ENCODE measurements at places on chromosomes 6 and 20.

DNA sequence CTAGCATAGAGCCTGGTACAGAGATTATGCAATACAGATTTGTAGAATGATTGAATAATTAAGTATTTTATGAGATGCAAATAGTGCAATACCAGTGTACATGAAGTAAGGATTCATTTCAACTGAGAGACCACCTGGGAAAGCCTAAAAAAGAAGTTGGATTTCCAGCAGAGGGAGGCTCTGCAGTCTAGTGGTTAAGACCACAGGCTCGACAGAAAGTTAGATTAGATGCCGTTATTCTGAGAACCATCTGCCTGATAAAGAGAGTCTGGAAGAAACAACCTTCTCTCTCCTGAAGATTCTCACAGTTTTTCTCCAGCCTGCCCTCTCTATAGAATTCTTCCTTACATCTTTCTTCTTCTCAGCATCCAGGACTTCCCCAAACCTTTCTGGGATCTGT lies 13.6 kb upstream of the TNFRSF21 start:
- no peak for DNase-seq

DNA sequence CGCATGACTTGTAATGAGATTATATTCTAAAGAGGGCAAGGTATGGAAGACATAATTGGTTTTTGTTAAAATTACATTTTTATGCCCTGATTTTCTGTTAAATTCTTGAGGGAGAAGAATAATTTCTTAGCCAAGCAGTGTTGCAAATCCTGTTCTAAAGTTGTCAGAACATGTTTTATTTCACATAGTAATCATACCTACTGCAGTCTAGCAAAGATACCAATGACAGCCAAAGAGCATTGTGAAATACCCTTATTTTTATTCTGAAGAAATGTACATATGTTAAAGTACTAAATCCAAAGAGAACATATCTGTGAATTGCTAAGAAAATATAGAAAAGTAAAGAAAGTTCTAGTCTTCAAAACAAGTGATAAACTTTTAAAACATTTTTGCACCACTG lies 39.6 kb upstream of the SMIM8 start:
- no peak for DNase-seq

GRCh38 chr6:41656002-41656691 lies 17.9 kb downstream of the MDFI start:
- DNase-seq: no peak

DNA sequence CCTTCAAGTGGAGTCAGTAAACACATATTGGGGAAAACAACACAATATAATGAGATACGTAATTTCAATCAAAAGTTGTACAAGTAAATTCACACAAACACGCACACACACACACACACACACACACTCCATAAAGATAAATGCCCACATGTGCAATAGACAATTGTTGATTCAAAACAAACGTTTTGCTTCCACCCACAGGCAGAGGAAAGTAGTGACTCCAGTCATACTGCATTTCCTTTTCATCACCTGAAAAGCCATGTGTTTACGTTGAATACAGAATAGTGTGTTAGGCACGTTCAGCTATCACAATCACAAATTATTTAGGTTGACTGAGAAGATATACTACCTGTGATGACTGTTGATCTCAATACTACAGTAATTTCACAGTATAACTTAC lies 443.8 kb upstream of the MANEA start:
- DNase-seq: no peak

GRCh38 chr6:4398791-4399190 lies 263.4 kb upstream of the ECI2 start:
- DNase-seq: no peak

GRCh38 chr6:37319156-37319555 lies 34.6 kb upstream of the RNF8 start:
- no peak for DNase-seq

DNA sequence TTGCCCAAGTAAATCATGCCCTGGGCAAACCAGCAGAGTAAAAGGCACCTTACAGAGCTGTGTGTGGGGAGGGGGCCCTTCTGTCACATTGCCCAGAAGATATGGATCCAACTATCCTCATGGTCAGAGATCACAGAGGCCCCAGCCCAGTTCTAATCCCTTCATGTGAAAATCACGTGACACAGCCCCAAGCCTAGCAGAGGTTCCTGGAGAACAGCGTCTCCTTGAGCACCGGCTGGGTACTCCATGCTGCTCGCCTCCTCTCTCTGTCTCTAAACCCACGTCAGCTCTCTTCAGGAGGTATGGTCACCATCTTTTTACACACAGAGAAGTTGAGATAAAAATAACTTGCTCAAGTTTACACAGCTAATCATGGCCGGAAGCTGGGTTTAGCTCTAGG lies 230.2 kb downstream of the ANKRD60 start:
- no peak for DNase-seq

DNA sequence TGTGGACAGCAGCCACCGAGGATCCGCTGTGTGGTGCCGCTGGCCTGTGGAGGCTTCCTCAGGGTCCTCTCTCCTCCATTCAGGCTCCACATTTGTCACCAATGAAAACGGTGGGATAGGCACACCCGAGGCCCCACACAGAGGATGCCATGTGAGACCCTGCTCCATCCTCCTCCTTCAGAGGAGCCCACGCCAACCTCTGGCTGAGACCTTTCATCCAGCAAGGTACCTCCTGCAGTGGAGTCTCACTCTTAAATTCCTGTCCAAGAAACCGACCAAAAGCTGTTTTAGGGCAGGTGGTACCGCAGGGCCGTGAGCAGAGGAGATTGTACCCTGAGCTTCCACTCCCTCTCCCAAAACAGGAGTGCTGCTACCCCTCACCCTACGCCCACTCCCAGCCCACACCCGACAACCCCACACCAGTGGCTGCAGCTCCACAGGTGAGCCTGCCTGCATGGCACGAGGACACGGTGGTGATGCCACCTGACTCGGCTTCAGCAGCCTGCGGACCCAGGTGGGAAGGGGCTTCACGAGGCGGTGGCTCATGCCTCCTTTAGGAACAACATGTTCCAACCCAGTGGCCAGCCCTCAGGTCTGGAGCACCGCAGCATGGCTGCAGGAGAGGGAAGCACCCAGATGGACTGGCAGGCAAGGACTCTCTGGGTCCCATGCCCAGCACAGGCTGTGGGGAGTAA lies 237.6 kb upstream of the AFDN start:
- no peak for DNase-seq

DNA sequence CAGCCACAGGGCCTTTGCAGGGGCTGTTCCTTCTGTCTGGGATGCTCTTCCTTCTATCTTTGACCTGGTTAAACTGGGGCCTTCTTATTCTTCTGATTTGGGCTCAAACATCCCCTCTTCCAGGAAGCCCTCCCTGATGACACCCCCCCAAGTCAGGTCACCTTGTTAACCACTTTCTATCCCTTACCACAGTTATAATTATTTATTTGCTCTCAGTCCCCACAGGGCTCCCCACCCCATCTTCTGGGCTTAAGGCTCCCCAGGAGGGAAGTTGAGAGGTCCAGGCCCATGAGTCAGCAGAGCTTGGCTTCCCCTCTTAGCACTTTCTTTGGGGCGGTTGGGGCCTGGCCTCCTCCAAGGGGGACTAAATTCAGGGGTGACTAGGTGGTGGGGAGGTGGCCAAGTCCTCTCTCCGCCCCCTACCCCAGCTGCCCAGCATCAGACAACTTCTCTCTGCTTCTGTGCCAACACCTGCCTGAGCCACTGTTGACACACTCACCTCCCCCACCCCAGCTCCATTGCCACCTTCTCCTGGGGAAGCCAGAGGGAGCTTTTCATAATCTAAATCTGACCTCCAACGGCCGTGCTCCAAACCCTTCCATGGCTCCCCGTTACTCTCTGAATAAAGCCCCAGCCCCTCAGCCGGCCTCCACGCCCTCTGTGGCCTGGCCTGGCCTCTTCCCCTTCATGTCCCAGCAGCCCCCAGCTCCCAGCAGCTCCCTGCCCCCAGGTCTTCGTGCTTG lies 70.0 kb downstream of the CEBPB start:
- DNase-seq: no peak

- DNase-seq: no peak
Measured at GRCh38 chr20:33963751-33964150, 30.0 kb upstream of the RALY start.

- DNase-seq: no peak
Measured at GRCh38 chr6:33827546-33828451, 24.0 kb upstream of the MLN start.

Measured in activated T-cell treated with anti-CD3 and anti-CD28 coated beads, Interleukin-2, amount 50 U/mL, for 1 hour (primary cell).